ENCODE measurements at places on chromosomes 12 and 14. TPM values are rescaled to one million over a fixed set of nuclear protein-coding genes. Genes with fewer than 3 reads are reported as not detected.

Gene CACNA2D4
- total RNA-seq, result 6.2 TPM

Gene RDH16
- 0.19 TPM for total RNA-seq

Gene LGR5
- total RNA-seq, result not detected

Gene LHX5
- not detected for total RNA-seq

Gene SMIM41
- total RNA-seq, result not detected

Gene SLCO1B1
- not detected for total RNA-seq

Gene IGFBP6
- 1.9 TPM for total RNA-seq

Gene ZNF891
- 2.0 TPM for total RNA-seq

Gene SLC35F4
- total RNA-seq, result not detected

Gene KRT72
- not detected for total RNA-seq

Gene LRTM2
- total RNA-seq, result not detected

Gene TNS2
- total RNA-seq, result 2.1 TPM

Gene SYNDIG1L
- total RNA-seq, result not detected

Gene MYG1
- 88.0 TPM for total RNA-seq

Gene SOAT2
- total RNA-seq, result 1.2 TPM

Gene SLC25A47
- not detected for total RNA-seq

Gene OAS1
- 6.4 TPM for total RNA-seq

Gene ASIC1
- total RNA-seq, result 11.1 TPM

Gene SLC8A3
- total RNA-seq, result 0.38 TPM

Gene C1RL
- 11.1 TPM for total RNA-seq

Gene PPP4R4
- 1.4 TPM for total RNA-seq

Gene COL2A1
- total RNA-seq, result not detected

Gene KRT85
- not detected for total RNA-seq

Gene IGF1
- total RNA-seq, result 0.80 TPM

Gene MYO1H
- not detected for total RNA-seq

Gene RERGL
- not detected for total RNA-seq

Gene FAR2
- total RNA-seq, result 7.1 TPM

Gene EFS
- not detected for total RNA-seq

Gene HAL
- total RNA-seq, result 0.48 TPM

Gene RTL1
- not detected for total RNA-seq

Gene CCDC196
- not detected for total RNA-seq

Gene ARG2
- total RNA-seq, result 5.5 TPM

Gene KRT82
- total RNA-seq, result not detected

Gene PRH2
- total RNA-seq, result not detected

Gene TCL1B
- not detected for total RNA-seq

Gene ZDHHC22
- not detected for total RNA-seq

Gene DDX54
- total RNA-seq, result 128 TPM

Gene ESPL1
- 59.6 TPM for total RNA-seq

Gene ADAM21
- 0.15 TPM for total RNA-seq

Gene PAX9
- not detected for total RNA-seq

Gene FAM186B
- total RNA-seq, result 0.17 TPM
